Mammary epithelial cell (primary cell): ENCODE measurements at places on chromosomes 12 and 14.

- DNase-seq, result no peak
Measured at GRCh38 chr14:99842141-99842540, 48.9 kb downstream of the EML1 start.

- no peak for DNase-seq
Measured at GRCh38 chr12:449203-449602, 10.5 kb upstream of the B4GALNT3 start.

DNA sequence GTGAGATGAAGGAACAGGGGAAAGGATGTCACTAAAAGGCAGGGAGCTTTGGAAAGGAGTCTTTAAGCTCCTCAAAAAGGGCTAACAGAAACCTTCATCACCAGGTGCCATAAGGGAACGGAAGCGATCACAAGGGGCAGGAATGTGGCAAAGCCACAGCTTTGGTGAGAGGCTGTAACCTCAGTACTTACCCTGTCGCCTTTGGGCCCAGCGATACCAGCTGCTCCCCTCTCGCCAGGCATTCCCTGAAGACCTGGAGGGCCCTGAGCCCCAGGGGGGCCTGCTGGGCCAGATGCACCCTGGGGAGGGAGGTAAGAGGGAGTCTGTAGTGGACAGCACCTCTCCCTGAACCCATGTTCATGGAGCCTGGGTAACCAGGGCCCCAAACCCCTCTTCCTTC is 18.9 kb downstream of the TMEM106C start:
- no peak for DNase-seq

DNA sequence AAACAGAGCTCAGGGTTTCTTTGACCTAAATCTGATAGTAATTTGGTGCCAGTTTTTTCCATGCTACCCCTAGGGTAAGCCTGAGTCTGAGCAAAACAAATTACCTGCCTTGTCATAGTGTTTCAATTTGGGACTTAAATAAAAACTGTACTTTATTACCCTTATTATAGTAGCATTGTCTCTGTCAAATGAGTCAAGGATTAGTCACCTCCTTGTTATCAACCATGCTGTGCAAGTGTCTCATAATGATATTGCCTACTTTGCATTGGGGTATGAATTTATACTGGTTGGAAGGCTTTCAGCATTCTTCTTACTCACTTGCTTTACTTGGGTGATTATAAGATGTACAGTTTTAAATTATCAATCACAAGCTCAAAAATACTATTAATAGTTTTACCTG is 380.0 kb downstream of the LRFN5 start:
- peak; percentile 28 for DNase-seq

GRCh38 chr14:95503365-95504134 is 12.9 kb downstream of the SYNE3 start:
- no peak for DNase-seq
